ENCODE measurements at places on chromosomes 2 and 18.

DNA sequence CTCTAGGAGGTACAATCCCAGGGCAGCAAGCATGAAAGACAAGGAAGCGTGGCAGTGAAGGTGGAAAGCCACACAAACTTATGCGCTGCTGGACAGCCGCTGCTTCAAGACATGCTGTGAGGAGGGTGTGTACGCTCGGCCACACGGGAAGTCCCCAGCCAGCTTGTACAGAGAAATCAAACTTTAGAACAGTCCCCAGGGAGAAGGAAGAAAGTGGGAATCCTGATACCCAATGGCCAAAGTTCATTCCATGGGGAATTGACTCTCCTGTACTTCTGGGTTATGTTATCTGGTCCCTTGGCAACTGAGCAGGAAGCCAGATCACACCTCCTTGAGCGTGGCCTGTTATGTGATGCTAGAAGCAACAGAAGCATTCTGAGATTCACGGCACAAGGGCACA is 86.1 kb upstream of the BOD1L2 start:
- DNase-seq, result no peak

DNA sequence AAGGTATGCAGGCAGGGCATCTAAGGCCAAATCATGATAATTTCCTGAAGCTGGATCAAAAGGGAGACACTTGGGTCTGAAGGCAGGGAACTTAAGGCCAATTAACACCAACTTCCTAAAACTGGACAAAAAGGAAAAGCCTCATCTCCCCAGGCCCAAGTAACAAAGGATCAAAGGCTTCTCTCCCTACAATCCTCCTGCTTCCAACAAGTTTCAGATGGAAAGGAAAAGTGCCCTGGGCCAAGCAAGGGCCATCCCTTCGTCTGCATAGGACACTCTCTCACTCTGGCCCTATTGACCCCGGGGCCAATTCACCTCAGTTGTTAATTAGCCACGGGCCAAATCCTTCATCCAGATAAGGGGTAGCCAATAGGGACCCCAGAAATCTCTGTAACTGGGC is 1335.8 kb upstream of the CDH2 start:
- no peak for DNase-seq

DNA sequence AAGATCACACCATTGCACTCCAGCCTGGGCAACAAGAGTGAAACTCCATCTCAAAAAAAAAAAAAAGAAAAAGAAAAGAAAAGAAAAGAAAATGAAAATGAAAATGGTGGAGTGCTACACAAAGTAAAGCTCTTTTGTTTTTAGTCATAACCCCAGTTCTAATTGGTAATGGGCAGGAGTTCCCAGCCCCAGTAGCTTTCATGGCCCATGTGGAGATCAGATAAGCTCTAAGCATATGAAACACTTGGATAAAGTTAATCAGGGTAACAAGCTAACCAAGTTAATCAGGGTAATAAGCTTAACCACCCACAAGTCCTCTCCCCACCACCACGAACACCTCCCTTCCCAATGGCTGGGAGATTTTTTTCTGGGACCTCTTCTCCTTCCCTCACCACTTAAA is 240.8 kb downstream of the BCL11A start:
- no peak for DNase-seq

DNA sequence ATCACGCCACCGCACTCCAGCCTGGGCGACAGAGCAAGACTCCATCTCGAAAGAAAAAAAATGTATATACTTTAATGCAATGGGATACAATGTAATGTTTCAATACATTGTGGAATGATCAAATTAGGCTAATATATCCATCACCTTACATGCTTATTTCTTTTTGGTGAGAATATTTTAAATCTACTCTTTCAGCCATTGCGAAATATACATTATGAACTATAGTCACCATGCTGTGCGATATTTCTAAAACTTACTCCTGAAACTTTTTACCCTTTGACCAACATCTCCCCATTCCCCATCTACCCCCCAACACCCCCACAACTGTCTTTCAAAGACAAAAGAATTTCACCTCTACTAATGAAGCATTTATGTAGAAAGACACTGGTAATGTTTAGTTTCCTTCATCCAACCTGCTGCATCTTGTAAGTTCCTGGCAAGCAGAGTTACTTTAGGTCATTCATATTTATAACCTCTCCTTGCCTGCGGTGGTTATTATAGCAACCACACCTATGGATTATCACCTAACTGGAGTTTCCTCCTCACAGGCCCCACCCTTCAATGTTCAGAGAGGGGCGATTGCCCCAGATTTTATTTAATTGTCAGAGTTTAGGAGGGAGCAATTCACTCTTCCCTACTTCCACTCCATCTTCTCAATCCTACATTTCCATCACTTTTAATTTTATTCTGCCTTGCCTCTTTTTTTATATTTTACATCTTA is 1.2 kb upstream of the ME2 start:
- no peak for DNase-seq

DNA sequence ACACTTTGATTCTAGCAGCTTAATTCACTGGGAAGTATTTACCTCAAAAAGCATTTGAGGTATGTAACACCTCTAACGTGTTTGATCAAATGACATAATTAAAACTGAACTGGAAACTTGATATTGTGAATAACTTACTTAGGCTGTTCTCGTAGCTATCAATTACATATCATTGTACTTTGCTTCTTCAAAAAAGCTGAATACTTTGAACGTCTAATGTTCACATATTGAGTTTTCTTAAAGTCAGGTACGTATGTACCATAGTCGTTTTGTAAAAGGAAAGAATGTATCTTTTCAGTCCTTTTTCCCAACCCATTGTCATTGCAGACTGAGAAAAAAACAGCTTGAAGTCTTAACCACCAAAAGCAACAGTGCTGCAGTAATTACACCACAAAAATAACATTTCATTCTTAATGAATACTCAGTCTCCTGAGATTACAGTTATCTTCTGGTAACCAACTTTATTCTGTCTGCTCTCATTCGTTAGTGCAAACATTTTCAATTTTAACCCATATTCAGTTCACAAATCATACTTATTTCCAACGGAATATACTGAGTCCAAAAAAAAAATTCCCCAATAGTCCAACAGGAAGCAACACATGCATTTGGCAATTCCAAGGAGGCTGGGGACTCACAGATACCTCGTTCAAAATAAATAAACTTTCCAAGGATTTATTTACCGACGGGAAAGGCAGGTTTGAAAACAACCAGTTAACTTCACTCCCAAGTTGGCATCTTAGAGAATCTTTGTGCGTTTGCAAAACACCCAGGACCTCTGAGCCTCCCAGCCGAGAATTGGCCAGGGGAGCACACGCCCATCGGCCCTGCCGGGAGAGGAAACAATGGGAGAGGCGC is 1.1 kb downstream of the CHN1 start:
- no peak for DNase-seq

All from NCI-H1105 (cell line).